ENCODE measurements at places on chromosomes 2 and 18.

- DNase-seq: no peak
These were observed 44.3 kb upstream of the TNFRSF11A start for GRCh38 chr18:62280786-62281185.

GRCh38 chr18:40210696-40211095, 1744.3 kb upstream of the PIK3C3 start:
- DNase-seq: no peak

DNA sequence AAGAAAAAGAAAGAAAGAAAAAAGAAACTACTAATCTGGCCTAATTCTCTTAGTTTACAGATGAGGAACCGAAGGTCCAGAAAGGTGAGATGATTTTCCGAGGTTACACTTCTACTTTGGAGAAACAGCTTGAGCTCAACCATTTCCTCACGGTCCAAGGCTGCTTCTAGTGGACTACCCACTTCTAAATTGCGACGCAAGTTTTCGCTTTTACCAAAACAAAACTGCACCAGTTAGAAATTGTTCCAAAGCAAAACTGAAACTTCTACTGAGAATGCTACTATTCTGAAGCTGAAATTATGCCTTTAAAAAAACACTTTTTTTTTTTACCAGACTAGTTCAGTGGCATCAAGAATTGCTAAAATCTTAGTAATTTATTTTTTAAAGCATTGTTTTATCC, 101.6 kb downstream of the INO80D start:
- no peak for DNase-seq

- DNase-seq: no peak
These were observed 369.0 kb downstream of the EPHA4 start for GRCh38 chr2:221203125-221203524.

DNA sequence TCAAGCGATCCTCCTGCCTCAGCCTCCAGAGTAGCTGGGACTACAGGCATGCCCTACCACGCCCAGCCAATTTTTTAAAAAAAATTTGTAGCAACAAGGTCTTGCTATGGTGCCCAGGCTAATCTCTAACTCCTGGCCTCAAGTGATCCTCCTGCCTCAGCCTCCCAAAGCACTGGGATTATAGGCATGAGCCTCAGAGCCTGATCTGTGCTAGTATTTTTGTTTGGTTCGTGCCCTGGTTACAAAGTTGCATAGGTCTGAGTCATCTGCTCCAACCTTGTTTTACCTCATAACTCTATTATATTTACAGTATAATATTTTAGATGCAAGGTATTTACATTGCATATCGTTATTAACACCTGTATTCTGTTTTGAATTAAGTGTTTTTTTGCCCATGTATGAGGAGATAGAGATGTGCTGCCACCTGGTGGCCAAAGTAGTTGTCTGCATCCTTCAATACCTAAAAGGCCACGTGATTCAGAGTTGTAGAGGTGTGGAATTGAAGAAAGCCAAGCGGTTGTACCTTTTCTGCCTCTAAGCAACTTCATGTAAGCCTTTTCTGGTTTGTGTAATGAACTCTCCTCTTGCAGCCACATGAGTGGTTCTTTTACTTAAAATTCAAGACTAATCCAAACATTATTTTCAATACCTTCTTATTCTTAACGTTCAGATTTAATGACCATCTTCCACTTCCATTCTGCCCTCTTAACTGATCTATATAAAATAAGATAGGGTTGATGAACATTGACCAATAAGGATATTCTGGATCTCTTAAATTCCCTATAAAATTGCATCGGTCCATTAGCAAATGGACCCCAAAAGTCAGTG, 19.9 kb upstream of the CABYR start:
- peak; percentile 60 for DNase-seq

GRCh38 chr2:17271416-17271815, 246.8 kb downstream of the RAD51AP2 start:
- DNase-seq: no peak

GRCh38 chr2:37342591-37343220, 1.7 kb upstream of the QPCT start:
- DNase-seq: no peak

DNA sequence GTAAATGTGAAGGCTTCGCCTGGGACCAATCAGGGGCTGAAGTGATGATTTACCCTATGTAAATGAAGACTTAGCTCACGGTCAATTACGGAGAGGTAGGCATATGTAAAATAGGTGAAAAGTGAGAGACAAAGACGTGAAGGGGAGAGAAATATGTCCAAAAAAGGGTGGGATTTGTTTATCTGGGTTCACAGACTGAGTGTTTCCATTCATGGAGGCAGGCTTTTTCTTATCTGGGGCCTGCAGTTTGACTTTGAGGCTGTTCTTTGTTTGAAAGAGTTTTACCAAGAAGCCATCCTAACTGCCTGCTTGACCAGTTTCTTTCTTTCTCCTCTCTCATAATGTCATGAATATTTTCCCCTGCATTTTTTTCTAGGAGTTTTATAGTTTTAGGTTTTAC, 202.7 kb downstream of the NYAP2 start:
- DNase-seq: no peak

DNA sequence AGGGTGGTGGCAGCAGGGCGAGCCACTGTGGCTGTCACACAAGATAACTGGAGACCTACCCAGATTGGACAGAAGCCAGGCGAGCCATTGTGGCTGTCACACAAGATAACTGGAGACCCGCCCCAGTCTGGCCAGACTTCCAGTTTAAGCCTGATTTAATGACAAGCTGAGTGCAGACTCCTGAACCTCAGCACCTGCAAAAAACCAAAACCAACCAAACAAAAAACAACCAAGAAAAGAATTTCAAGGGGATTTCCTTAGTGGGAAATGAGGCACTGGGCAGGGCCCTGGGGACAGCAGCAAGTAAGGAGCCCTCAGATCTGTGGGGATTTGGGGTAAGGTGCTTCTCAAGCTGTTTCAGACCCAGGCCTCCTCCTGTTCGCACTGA, 95.2 kb upstream of the BOD1L2 start:
- no peak for DNase-seq

GRCh38 chr2:6957910-6958615, 40.9 kb downstream of the RNF144A start:
- DNase-seq: no peak

- DNase-seq: no peak
These were observed 9.8 kb upstream of the MGAT5 start for GRCh38 chr2:134244086-134244485.

- DNase-seq: no peak
These were observed 400 bp downstream of the CCDC88A start for GRCh38 chr2:55419233-55419678.

GRCh38 chr2:232593982-232594381, 39.4 kb upstream of the EFHD1 start:
- DNase-seq: no peak

- no peak for DNase-seq
These were observed 255.9 kb upstream of the ERBB4 start for GRCh38 chr2:212794471-212794870.

GRCh38 chr2:27145682-27146081, 3.1 kb upstream of the TCF23 start:
- no peak for DNase-seq

DNA sequence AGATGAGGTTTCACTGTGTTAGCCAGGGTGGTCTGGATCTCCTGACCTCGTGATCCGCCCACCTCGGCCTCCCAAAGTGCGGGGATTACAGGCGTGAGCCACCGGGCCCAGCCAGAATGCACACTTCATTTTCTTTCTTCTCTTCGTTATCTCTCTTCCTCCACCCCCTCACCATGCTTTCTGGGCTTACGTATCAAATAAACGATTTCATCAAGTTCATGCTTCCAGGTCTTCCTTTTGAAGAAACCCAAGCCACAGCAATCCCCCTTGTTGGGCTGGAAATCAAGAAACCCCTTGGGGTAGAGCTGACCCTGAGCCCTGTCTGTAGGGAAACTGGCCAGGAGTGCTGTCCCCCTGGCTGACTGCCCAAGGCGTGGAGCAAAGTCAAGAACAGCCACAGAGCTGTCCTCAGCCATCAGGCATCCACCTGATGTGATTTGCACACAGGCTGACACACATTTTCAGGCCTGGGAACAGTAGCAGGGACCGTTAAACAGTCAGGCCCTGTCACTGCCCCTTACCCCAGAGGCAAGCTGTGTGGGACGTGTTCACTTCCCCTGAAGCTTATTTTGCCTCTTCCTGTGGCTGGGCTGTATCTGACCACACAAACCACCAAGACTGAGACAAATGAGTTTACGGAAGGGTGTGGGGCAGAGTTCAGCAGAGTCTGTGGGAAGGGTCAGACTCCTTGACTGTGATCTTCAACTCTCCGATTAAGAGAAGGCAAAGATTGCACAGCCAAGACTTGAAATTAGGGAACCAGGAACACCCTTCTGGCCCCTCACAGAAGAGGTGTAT, 15.1 kb upstream of the NMUR1 start:
- DNase-seq: no peak

- DNase-seq: no peak
These were observed 119.1 kb downstream of the FSIP2 start for GRCh38 chr2:185857691-185858090.

DNA sequence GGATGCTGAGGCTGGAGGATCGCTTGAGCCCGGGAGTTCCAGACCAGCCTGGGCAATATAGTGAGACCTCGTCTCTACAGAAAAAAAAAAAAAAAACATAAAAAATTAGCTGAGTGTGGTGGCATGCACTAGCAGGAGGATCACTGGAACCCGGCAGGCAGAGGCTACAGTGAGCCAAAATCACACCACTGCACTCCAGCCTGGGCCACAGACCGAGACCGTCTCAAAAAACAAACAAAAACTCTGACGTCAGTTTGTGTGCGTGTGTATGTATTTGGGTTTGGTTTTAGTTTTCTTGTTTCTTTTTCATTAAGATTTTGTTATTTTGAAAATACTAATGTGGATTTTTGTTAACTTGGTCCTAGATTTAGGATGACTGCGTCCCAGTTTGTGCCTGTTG, 19.0 kb downstream of the CEP68 start:
- DNase-seq: no peak

DNA sequence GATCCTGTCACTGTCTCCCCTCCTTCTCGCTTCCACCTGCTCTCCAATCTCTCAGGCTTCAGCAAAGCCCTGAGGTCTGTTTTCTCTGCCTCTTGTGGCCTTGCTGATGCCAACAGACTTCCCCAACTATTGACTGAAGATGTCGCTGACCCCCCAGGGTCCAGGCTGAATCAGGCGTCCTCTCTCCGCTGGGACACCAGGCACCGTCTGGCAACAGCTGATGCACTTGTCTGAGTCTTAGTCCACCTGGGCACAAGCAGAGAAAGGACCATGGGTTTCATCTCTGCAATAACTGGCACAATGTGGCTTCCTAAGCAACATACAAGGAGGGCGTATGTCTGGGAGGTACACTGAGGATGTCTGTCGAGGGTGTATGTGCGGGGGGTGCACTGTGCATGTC, 248.7 kb upstream of the MYT1L start:
- peak; percentile 29 for DNase-seq

- DNase-seq: no peak
These were observed 173.2 kb downstream of the SOCS6 start for GRCh38 chr18:70462078-70462439.

- DNase-seq: no peak
These were observed 291.2 kb downstream of the MYT1L start for GRCh38 chr2:2039826-2040225.

DNA sequence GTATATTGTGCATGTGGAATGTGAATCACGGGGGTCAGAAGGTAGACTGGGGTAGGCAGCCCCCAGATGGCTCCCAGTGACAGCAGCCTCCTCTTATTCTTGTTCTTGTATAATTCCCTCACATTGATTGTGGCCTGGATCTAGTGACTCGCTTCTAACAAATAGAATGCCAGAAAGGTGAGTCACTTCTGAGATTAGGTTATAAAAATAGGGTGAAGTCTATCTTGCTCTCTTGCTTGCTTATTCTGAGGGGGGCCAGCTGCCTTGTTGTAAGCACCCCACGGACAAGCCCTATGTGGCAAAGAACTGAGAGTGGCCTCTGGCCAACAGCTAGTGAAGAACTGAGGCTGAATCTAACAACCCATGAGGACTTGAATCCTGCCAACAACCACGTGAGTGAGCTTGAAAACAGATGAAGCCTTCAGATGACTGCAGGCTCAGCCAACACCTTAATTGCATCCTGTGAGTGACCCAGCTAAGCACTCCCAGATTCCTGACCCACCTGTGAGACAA, 15.6 kb upstream of the RMND5A start:
- DNase-seq: no peak

DNA sequence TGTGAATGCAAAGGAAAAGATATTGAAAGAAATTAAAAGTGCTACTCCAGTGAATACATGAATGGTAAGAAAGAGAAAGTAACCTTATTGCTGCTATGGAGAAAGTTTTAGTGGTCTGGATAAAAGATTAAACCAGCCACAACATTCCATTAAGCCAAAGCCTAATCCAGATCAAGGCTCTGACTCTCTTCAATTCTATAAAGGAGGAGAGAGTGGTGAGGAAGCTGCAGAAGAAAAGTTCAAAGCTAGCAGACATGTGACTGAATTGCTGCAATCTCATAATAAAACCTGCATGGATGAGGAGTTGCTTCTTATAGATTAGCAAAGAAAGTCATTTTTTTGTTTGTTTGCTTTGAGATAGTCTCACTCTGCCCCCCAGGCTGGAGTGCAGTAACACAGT, 130.2 kb downstream of the DNAH6 start:
- no peak for DNase-seq

GRCh38 chr18:6876641-6877041, 147.1 kb downstream of the ARHGAP28 start:
- DNase-seq: no peak

DNA sequence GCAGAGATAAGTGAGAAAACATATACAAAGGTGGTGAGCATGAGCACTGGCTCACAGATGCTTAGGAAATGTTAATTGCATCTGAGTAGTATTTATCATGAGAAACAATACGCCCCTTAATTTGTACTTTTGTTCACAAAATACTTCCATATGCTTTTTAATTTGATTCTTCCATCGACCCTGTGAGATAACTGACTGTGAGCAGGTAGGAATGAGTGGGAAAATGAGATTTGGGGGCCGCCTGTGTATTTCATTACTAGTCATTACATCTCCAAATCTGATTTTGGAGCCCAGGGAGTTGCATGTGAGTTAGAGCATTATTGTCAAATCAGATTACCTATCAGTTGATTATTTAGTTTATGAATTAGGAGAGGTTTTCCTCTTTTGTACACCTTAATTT, 36.7 kb upstream of the NPC1 start:
- no peak for DNase-seq

DNA sequence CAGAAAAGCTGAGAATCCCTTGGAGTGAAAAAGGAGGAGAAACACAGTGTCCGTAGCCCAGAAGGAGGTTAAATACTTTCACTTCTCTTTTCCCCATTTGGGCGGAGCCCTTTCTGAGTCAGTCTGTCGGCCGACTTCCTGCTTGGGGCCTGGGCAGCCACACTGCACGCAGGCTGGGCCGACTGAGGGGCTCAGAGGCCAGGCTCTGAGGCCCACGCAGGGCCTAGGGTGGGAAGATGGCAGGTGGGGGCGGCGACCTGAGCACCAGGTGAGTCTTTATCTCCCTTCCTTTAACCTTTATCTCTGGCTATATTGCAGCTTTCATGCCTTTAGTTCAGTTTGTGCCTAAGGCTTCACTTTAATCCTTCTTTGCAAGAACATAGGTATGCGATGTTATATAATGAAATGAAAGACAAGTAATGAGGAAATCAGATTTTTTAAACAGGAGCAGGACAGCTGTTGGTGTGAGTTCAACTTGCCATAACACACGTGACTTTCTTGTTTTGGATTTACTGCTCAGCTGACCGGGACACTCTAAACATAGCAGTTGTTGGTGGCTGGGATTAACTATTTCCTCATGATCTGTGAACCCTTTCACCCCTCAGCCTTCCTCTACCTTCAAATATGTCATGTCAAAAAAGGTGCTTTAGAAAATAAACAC, at the start of gene SP100:
Gene SP100, plus strand, starts transcription at position 141 of the 661 bp plus-strand sequence. Its CDS starts 96 bp downstream, at position 237.
- DNase-seq: no peak

Data from ecto neural progenitor cell (in vitro differentiated cells).